ENCODE measurements at places on chromosomes 5 and 9.

DNA sequence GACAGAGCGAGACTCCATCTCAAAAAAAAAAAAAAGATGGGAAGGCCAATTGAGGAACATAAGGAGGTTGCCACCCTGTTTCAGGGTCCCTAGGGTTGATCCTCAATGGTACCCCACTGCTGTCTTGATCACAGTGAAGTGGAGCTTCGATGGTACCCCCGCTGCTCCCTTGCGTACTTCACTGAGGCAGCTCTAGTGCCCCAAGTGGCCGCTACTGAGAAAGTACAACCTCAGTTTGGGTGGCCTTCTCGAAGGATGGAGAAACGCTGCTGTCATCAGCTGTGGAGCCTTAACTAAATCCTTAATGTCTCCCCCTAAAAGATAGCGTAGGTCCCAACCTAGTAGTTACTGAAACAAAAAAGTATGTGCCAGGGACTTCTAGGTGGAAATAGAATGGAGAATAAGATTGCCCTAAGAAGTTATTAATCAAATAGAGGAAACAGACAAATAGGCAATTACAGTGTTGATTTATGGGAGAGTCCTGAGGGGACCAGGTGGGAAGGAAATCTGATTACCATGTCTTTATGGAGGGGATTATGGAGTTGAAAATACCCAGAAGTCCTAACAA lies 6.3 kb downstream of the TESK1 start:
- DNase-seq, result no peak

GRCh38 chr5:152711801-152712388 lies 306.8 kb upstream of the NMUR2 start:
- DNase-seq, result no peak

DNA sequence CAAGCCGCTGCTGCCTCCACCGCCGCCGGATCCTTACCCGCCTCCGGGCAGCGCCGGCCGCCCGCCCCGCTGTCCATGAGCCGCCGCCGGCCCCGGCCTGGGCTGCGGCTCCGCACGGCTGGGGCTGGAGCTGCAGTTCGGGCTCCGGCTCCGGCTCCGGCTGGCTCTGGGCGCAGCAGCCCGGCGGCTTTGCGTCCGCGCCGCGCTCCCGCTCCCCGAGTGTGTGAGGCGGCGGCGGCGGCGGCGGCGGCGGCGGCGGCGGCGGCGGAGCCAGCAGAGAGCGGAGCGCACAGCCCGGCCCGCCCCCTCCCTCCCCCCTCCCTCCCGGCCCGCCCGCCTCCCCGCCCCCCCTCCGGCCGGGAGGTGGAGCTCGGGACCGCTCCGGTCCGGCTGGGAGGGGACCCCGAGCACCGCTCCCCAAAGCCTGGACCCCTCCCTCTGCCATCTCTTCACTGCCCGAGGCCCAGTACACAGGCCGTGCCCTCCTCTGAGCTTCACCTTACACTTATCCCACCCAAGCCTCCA lies at the start of gene PCDH1:
Gene PCDH1 (minus strand): TSS at position 225 of the 525 bp plus-strand sequence. CDS start 148 bp downstream, at position 77.
- DNase-seq, result no peak

DNA sequence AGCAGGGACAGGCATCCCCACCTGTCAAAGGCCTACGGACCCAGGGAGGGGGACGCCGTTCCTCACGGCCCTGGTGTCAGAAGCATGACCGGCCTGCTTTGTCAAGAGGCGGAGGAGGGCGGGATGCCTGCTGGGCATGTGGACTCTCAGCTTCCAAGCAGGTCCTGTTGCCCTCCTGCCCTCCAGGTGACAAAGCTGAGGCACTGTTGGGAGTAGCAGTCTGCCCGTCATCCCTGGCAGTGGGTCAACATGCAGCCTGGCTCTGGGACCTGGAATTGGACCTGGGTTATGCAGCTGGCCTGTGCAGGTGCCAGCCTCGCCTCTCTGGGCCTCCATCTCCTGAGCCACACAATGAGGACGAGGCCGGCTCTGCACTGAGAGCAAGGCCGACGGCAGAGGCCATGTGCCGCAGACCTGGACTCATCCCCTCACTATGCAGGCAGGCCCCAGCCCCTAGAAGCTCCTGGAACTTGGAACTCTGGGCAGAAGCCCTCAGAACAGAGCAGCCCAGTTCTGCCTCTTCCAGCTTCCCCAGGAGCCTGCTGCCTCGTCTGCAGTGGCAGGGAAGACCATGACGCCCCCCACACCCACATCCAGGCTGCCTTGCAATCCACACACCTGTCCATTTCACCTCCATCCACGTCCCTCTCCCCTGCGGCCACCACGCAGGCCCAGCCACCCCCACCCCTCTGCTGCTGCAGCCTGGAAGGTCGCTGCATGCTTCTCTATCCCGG lies 20.8 kb upstream of the FCN1 start:
- DNase-seq, result no peak

GRCh38 chr5:61304590-61305381 lies 27.3 kb upstream of the ZSWIM6 start:
- DNase-seq, result no peak
